ENCODE measurements at places on chromosomes 7 and 10.

- no peak for DNase-seq
Observed at GRCh38 chr10:31157123-31158010, 125.7 kb upstream of the ZNF438 start.

DNA sequence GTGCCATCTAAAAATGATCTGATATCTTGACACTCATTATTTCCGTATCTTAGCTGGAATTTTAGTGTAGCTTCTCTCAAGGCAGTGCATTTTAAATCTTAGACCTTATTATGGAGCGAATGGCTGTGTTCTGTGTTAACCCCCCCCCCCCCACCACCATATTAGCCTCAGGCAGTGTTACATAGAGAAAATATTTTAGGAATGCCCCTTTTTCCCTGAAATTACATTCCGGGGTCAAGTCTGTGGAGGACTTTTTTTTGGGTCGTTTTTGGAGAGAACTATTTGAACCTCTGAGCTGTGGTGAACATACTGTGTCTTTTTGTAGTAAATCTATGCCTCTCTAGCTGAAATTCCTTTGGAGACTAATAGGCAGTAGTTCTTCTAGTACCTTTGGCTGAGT, 3.1 kb downstream of the CCDC126 start:
- no peak for DNase-seq

- peak; percentile 49 for DNase-seq
Observed at GRCh38 chr10:52740913-52741675, 31.5 kb downstream of the MBL2 start.

GRCh38 chr7:130141884-130142653, 63.1 kb downstream of the TMEM209 start:
- no peak for DNase-seq

DNA sequence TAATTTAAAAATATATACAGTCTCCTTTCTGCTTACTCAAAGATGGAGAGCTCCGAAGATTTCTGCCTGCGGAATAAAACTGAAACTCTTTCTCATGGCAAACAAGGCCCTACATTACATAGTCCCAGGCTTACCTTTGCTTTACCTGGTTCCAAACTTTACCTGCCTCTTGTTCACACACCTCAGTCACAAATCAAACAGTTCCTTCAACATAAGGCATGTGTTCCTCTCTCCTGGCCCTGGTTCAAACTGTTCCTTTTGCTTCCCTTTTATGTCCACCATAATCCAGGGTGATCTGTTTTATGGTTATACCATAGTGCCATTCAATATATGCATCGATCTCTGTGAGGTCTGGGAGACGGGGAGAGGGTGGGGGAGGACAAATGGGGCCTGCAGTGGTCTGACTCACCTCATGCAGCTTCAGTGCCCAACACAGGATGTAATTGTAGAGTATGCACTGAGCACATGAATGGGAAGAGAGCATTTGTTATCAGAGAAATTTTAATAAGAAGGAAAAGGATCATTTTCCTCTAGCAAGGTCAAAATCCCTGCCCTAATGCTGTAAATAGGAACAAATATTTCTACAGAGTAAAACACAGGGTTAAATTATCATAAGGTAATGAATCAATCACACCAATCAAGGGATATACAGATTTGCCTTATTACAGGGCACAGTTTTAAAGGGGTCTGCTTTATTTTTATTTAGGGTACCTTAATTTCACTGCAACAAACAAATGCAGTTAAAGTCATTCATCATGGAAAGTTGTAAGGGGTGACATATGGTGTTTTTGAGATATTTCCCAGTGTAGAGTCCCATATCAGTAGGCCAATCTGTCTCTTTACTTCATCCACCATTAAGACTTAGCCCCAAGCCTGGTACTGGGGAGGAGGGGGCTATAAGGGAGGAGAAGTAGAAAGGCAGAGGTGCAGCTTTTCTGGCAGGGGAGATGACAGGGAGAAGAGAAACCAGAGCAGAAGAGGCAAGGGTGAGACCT, 88.8 kb upstream of the PDE1C start:
- no peak for DNase-seq

- DNase-seq: no peak
Observed at GRCh38 chr7:131302876-131303707, 24.6 kb upstream of the MKLN1 start.

DNA sequence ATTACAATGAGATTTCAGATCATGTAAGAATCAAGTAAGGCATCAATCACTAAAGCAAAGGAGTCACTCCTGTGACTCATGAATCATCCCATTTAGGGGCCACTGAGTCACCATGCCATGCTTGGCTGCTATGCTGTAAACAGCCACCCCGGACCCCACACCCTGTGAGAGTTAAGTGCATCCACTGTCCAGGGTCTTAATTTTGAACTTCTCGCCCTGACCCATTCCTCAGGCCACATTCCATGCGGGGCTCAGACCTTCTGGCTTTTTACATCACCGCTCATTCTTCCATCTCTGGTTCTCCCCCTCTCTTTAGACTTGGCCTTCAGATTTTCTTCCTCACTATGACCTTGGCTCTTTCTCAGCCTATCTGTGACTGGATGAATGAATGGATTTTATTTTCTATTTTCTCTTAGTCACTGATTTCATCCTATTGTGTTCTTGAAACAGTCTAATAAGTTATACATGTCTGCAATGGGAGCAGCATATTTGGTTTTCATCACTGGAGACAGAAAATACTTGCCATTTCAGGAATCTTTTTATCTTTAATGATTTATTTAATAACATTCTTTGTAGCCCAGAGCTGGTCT, 239.6 kb downstream of the SKIDA1 start:
- DNase-seq: no peak

DNA sequence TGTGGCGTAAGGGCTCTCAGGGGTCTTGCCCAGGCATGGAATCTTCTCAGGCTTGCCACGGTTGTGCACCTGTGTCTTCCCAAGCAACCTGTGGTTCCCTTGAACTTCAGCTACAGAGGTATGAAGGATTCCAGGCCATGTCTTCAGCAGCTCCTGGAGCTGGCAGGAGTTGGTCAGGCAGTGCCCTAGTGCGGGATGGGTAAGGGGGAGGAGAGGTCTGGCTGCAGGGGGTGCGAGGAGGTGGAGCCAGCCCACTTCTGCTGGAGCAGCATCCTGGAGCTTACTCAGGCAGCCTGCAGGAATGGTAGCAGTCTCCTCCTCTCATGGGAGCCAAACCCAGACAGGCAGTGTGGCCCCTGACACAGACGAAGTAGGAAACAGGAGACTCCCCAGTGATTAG, 3.8 kb upstream of the TRIL start:
- no peak for DNase-seq

DNA sequence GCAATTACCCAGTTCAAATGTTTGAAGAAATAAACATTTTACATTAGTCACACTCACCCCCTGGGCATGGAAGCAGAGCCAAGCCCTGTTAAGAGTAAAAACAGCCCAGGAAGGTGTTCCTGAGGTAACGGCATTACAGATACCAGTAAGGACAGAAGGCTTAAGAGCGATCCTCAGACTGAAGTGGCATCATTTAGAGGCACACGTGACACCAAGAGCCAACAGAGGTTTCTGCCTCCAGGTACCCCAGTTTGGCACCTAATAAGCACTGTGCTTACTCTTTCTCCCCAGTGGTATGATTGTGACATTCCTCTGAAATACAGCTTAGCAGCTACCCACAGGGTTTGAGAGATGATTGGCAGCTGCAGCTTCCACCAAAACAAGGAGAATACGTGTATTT, 17.2 kb downstream of the MMS19 start:
- no peak for DNase-seq

GRCh38 chr10:52019077-52019555, 295.0 kb upstream of the DKK1 start:
- DNase-seq: no peak

DNA sequence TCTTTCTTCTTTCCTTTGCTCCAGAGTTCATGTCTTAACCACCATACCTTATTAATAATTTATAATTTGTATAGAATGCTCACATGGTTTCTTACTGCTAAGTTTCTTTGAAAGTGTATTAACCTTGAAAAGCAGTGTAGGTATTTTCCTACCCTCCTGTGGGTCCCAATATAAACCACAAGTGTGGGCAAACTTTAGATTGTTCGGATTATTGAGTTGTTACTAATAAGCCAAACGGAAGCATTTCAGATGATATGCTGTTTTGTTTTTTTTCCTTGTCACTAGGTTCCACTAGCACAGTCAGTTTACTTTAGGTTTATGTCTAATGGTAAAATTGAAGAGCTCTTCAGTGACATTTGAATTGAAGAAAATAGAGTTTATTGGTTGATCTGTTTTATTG, 10.2 kb downstream of the SSBP1 start:
- no peak for DNase-seq

- no peak for DNase-seq
Observed at GRCh38 chr7:45617166-45617565, 43.0 kb downstream of the ADCY1 start.

- no peak for DNase-seq
Observed at GRCh38 chr7:55242613-55243012, 122.5 kb upstream of the LANCL2 start.

- no peak for DNase-seq
Observed at GRCh38 chr7:98206451-98207330, 4.5 kb upstream of the BHLHA15 start.

GRCh38 chr7:139566075-139566474, 42.6 kb downstream of the CLEC2L start:
- DNase-seq: no peak

- DNase-seq: no peak
Observed at GRCh38 chr7:52826515-52827265, 208.7 kb upstream of the POM121L12 start.

GRCh38 chr10:4035599-4035945, 250.6 kb upstream of the KLF6 start:
- DNase-seq: peak; percentile 42

Measured in bone marrow (tissue), 2 donors.